ENCODE measurements at places on chromosomes 12 and 14.

DNA sequence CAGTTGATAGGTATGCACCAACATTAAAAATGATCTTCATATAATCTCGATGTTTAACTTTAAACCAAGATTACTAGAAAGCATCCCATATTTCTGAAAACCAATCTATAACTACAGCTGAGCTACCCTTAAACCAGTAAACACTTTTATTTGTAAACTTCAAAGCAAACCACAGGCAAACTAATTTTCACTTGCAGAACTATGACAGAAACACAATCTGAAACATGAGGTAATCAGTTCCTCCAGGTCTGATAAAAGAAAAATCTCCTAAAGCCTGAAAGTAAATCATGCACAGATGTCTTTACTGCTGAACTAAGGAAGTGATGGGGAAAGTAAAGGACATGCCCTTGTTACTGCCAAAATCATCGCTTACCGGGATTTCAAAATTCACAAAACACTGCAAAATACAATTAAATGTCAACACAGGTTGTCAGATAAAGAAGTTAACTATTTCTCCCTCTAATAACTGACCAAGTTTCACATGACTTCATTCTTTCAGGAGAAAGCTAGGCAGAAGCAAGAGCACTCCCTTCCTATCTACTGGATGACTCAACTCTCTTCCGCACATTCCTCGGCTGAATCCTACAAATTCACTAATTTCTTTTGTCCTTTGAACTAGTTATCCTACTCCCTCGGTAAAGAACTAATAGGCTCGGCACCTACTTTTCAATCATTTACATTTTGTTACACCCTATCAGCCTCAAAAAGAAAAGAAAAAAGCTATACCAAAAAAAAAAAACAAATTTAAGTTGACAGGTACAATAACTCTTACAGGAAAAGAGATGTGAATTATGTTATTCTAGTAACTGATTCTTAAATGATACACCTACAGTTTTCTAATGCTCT, 1.4 kb downstream of the EEA1 start:
- H3K27me3 ChIP-seq = no peaks in the 10 kb centered on the region
- H3K36me3 ChIP-seq = no peaks in the 10 kb centered on the region
- DNase-seq = no peak
- H3K27ac ChIP-seq = peak overlapping the region; percentile 99

- no peaks in the 10 kb centered on the region for H3K36me3 ChIP-seq
- H3K27me3 ChIP-seq = no peaks in the 10 kb centered on the region
- no peak overlapping the region for H3K4me3 ChIP-seq
- H3K27ac ChIP-seq = peak overlapping the region; percentile 67
These were observed 21.1 kb downstream of the PRKCH start for GRCh38 chr14:61342486-61342885.

DNA sequence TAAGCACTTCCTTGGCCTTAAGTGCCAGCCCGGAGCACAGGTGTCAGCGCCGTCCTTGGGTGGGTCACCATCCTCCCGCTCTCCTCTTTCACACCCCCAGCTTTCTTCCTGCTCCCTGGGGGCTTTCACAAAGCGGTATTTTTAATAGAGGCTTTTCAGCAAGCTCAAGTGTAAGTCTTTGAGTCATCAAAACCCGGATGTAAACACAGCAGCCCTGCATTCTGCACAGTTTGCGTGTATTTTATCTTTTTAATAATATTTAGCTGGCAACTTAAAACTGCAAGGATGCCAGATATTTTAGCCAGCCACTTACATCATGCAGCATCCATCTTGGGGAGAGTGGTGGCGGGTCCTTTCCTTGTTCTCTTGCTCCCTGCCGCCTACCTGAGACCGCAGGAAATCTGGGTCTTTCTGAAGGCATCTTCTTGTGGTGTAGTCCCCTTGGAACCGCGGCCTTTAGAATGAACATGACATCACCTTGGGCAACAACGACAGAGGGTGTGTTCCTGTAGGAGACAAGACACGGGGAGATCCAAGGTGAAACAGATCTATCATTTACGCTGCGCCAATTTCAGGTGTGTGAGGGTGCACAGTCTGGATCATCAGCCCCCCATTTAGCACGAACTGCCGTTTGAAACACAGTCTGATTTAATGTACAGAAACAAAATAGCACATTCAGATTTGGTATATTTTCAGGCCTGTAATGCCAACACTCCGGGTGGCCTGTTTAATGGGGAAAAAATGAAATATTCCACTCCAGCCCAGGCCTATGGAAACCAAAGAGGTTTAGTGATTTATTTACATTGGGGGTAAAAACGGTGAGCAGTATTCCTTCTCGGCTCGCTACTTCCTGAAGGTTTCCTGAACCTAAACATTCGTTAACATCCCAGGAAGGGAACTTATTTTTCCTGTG, 12.5 kb upstream of the IRF2BPL start:
- no peaks in the 10 kb centered on the region for H3K36me3 ChIP-seq
- no peak for DNase-seq

- no peak overlapping the region for H3K27ac ChIP-seq
- no peaks in the 10 kb centered on the region for H3K4me1 ChIP-seq
- no peak overlapping the region for H3K4me3 ChIP-seq
- peaks cover 42% of the 10 kb centered on the region for H3K27me3 ChIP-seq
- no peaks in the 10 kb centered on the region for H3K36me3 ChIP-seq
These were observed 1030.4 kb downstream of the TMEM121 start for GRCh38 chr14:106556665-106557289.

DNA sequence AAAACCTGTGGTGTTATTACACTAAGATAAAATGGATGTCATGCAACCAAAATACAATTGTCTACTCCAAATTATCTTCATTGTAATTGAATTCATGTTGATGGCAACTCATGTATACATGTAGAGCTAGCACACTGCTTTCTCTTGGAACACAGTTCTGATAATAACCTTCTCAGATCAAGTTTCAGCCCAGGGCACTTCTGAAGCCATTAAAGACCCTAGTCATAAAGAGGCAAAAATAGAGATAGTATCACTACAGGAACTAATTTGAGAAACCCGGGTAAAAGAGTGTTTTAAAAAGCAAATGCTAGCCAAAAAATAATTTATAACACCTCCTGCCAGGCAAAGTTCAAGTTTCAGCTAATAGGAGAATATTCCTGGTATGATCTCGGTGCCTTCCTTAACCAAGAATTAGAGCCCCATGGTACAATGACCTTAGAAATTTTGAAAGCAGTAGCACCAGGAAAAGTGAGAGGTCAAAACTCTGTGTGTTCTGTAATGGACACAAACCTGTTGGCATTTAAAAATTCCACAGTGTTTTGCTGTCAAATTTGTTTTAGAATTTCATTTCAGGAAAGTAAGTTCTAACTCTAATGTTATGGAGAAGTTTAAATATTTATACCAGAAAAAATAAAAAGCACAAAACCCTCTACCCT, 105.0 kb upstream of the FRMD6 start:
- H3K27me3 ChIP-seq = no peaks in the 10 kb centered on the region
- H3K27ac ChIP-seq = peak overlapping the region; percentile 39
- DNase-seq = no peak
- no peaks in the 10 kb centered on the region for H3K36me3 ChIP-seq
- H3K4me3 ChIP-seq = no peak overlapping the region

DNA sequence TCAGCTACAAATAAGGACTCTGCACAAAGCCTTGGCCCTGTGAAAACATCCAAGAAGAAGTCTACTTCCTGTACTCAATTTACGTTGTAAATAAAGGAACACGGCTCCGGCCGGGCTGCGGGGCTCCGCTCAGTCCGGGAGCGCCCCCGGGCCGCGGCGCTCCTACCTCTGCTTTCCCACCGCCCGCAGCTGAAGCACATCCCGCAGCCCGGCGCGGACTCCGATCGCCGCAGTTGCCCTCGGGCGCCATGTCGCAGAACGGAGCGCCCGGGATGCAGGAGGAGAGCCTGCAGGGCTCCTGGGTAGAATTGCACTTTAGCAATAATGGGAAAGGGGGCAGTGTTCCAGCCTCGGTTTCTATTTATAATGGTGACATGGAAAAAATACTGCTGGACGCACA, 502.3 kb upstream of the FOXG1 start:
- no peaks in the 10 kb centered on the region for H3K4me1 ChIP-seq
- H3K27ac ChIP-seq = no peak overlapping the region
- no peak for DNase-seq
- H3K27me3 ChIP-seq = peaks cover 7% of the 10 kb centered on the region
- no peak overlapping the region for H3K4me3 ChIP-seq
- H3K36me3 ChIP-seq = no peaks in the 10 kb centered on the region

GRCh38 chr14:21070083-21070609, at the start of gene ARHGEF40:
TSS of gene ARHGEF40 (plus strand) at chr14:21070304. CDS start at chr14:21070397, 93 bp downstream.
- peaks cover 24% of the 10 kb centered on the region for H3K36me3 ChIP-seq
- peak; percentile 79 for DNase-seq
- H3K4me1 ChIP-seq = peaks cover 46% of the 10 kb centered on the region
- no peaks in the 10 kb centered on the region for H3K27me3 ChIP-seq
- H3K4me3 ChIP-seq = peak within 1 kb of the TSS; percentile 88

DNA sequence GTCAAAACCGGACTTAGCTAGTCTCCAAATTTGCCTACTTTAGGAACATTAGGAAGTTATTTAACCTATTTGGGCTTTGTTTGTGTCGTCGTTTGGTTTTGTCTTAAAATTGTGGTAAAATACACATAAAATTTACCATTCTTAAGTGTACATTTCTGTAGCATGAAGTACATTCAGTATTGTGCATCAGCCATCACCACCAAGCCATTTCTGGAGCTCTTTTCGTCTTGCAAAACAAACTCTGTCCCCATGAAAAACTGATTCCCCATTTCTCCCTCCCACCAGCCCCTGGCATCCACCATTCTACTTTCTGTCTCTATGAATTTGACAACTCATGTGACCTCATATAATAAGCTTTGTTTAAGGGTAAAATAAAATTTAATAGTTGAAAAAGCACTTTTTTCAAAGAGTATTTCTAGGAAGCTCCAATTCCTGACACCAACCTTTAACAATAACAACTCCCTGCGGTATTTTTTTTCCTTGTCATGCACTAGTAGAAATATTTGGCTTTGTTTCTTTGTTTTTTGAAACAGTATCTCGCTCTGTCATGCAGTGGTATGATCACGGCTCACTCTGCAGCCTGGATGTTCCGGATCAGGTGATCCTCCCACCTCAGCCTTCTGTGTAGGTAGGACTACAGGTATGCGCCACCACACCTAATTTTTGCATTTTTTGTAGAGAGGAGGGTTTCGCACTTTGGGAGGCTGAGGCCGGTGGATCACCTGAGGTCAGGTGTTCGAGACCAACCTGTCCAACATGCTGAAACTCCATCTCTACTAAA, 3.6 kb upstream of the UBC start:
- H3K4me1 ChIP-seq = peaks cover 81% of the 10 kb centered on the region
- DNase-seq = no peak
- H3K27ac ChIP-seq = peak overlapping the region; percentile 100
- peaks cover 14% of the 10 kb centered on the region for H3K36me3 ChIP-seq

GRCh38 chr12:29990971-29991370, 207.2 kb upstream of the TMTC1 start:
- DNase-seq = no peak
- H3K36me3 ChIP-seq = no peaks in the 10 kb centered on the region
- H3K4me3 ChIP-seq = no peak overlapping the region
- no peaks in the 10 kb centered on the region for H3K4me1 ChIP-seq
- no peaks in the 10 kb centered on the region for H3K27me3 ChIP-seq
- H3K27ac ChIP-seq = no peak overlapping the region

GRCh38 chr12:48175613-48176416, 7.6 kb upstream of the CCDC184 start:
- DNase-seq = no peak
- H3K4me1 ChIP-seq = no peaks in the 10 kb centered on the region

GRCh38 chr12:113317122-113317521, 17.8 kb downstream of the SLC8B1 start:
- no peaks in the 10 kb centered on the region for H3K27me3 ChIP-seq
- H3K36me3 ChIP-seq = peaks cover 90% of the 10 kb centered on the region
- DNase-seq = no peak
- H3K4me3 ChIP-seq = no peak overlapping the region

DNA sequence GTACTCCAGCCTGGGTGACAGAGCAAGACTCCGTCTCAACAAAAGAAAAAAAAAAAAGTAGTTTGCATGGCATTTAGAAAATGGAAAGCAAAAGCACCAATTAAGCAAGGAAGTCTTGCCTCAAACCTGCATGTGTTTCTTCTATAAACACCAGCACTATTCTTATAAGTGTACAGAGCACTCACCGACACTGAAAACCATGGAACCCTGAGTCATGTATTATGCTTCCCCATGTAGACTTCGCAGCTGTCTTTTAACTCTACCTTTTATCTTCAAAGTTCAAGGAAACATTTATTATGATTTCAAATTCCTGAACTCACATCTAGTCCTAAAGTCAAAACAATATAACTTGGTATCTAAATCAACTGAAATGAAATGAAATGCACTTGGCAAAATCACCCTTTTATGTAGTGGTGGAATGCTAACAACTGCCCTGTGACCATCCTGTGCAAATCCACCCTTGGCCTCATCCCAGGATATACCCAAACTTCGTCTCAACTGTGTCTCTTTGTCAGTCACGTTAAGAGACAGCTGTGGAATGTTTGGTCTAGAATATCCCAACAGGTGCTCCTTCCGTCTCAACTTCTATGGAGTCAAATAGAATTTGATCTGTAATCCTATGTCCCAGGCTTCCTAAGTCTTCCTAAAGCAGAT, 4.8 kb downstream of the BCAT1 start:
- peaks cover 40% of the 10 kb centered on the region for H3K27me3 ChIP-seq
- DNase-seq = no peak
- H3K4me3 ChIP-seq = no peak overlapping the region
- H3K27ac ChIP-seq = no peak overlapping the region
- no peaks in the 10 kb centered on the region for H3K36me3 ChIP-seq
- peaks cover 13% of the 10 kb centered on the region for H3K4me1 ChIP-seq

DNA sequence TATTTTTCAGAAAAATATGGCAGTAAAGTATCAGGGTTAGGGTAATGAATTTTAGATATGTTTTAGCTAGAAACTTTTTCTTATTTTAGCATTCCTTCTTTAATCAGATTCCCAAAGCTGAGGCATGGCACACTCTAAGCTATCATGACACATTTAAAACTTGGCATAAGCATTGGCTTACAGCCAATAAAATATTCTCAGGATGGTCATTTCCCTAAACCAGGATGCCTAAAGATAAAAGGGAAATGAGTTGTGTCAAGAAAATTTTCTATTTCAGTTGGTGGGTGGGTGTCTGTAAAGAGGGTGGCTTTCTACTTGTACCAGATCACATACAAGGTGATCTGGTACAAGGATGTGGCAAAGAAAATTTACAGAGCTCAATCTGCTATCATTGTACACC, 47.8 kb downstream of the PEBP1 start:
- peak overlapping the region; percentile 58 for H3K27ac ChIP-seq
- no peak for DNase-seq
